ENCODE measurements at places on chromosomes 2 and 18.

- no peak for DNase-seq
Measured at GRCh38 chr2:15334644-15335326, 226.3 kb downstream of the NBAS start.

- no peak for DNase-seq
Measured at GRCh38 chr2:31411771-31412170, 2.8 kb downstream of the XDH start.

- DNase-seq, result no peak
Measured at GRCh38 chr2:108870069-108870644, 83.6 kb downstream of the CCDC138 start.

GRCh38 chr18:49021433-49022129, 70.8 kb upstream of the SMAD7 start:
- DNase-seq, result peak; percentile 43

GRCh38 chr2:64504774-64505720, 19.1 kb upstream of the AFTPH start:
- no peak for DNase-seq

- DNase-seq, result no peak
Measured at GRCh38 chr18:10878703-10879102, 270.7 kb downstream of the PIEZO2 start.

GRCh38 chr18:63120620-63121019, 198.9 kb downstream of the BCL2 start:
- no peak for DNase-seq

DNA sequence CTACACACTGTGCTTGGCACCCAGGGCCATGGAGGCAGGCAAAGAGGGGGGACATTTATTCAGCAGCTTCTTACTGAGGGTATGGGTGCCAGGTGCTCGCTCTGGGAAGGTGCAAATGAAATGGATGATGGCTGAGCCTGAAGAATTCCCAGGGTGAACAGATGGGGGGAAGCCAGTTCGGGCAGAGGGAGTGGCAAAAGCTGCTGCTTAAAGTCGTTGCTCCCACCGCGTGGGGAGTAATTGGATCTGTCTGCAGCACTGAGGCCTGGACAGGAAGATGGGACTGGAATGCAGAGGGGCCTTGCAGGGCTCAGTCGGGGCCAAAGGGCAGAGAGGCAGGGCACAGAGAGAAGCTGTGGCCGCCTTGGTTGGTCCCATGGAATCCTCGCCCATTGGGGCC, 51.2 kb downstream of the NEDD4L start:
- DNase-seq, result no peak

GRCh38 chr18:75376004-75376403, 51.5 kb downstream of the SMIM21 start:
- no peak for DNase-seq

- DNase-seq, result no peak
Measured at GRCh38 chr2:195603998-195604397, 53.0 kb upstream of the SLC39A10 start.

DNA sequence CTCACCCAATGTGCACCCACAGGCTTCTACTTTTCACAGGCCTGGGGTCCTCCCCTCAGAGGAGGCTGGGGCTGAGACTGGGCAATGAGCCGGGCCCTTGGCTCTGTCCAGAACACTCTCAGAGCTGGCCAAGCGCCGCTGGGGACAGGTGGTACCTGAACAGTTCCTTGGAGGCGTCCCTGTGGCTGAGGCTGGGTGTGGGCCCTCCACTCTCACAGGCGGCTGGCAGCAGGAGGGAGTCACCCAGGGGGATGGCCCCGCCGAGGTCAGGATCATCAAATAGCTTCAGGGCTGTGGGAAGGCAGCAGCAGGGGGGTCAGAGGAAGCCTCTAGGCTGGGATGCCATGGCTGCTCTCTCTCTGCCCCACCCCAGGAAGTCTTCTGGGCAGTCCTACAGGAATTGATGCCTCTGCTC, 27.1 kb downstream of the HS1BP3 start:
- DNase-seq, result no peak

DNA sequence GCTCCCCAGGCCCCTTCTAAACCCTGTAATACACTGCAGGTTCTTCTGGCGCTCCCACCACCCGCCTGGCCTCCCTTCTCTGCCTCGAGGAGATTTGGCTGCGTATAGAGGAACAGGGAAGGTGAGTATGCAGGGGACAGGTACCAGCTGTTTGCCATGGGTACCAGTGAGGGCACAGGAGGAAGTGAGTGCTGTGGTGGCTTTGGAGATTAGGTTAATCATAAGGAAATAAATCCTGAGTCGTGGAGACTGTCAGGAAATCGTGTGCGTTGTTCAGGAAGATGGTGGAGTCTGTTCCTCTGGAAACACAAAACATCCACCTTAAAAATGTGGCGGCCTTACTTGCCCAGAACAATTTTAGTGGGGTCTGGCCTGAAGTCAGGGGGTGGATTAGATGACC, 230.4 kb downstream of the FAM210A start:
- DNase-seq, result no peak

- DNase-seq, result no peak
Measured at GRCh38 chr2:29317801-29318485, 202.7 kb downstream of the CLIP4 start.

DNA sequence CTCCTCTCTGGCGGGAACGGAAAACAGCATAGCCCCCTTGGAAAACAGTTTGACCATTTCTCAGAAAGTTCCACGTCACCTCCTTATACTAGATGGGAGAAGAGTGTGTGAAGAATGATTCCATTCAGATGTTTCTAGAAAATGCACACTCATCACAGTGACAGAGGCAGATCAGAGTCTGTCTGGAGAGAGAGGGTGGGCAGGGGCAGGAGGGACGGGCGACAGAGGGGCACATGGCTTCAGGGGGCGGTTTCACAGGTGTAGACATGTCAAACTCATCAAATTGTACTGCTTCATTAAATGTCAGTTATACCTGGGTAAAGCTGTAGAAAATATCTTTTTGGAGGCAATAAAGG, 88.8 kb upstream of the TAF1B start:
- DNase-seq, result no peak

- no peak for DNase-seq
Measured at GRCh38 chr2:117977696-117978095, 36.2 kb downstream of the CCDC93 start.

DNA sequence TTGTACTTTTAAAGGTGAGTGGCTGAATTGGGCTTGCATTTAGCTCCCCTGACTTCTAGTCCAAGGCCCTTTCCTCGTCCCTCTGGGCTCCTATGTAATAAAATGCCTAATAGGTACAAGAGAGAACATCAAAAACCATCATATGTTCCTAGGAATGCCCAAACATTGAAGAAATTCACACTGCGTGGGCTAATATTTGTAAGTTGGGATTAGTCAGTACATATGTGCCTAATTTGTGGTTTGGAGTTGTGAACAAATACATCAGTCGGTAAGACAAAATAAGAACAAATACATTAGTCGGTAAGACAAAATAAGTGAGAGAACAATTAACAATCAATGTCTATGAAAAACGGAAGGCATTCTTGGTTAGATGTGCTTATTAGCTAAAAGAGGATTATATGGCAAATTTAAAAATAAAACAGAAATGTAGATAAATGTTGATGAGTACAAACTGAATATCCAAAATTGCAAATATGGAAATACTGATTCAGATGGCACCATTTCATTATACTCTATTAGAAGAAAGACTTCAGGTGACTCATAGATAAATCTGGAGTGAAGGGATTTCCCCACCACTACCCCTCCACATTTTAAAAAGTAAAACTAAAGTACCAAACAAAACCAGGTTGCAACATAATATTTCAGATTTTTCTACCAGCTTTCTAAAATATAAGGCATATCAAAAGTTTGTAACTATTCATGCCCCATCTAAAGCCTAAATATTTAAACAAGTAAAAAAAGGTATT, 325.4 kb downstream of the ZEB2 start:
- no peak for DNase-seq

DNA sequence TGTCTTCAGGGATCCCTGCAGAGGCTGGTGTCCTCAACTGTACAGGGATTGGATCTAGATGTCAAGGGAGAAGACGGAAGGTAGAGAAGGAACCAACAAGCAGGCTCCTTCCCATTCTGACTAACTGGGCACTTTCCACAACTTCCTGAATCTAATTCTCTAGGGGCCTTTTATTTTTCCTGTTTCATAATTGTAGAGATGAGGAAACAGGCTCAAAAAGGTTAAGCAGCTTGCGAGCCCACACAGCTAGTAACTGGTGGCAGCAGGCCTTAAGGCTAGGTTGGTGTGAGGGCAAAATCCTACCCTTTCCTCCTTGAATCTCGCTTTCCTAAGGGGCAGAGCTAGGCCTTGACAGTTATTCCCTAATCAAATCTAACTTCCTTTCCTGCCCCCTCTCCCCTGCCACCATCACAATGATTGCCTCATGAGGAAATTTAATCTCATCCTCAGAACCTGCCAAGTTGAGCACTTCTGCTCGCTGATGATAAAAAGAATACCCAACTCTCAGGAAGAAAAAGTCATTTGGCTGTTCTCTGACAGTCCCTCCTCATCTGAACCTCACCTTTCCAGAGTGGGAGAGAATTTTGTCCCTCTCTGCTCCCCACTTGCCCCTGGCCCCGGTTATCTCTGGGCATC, 35.7 kb upstream of the POLE4 start:
- no peak for DNase-seq

DNA sequence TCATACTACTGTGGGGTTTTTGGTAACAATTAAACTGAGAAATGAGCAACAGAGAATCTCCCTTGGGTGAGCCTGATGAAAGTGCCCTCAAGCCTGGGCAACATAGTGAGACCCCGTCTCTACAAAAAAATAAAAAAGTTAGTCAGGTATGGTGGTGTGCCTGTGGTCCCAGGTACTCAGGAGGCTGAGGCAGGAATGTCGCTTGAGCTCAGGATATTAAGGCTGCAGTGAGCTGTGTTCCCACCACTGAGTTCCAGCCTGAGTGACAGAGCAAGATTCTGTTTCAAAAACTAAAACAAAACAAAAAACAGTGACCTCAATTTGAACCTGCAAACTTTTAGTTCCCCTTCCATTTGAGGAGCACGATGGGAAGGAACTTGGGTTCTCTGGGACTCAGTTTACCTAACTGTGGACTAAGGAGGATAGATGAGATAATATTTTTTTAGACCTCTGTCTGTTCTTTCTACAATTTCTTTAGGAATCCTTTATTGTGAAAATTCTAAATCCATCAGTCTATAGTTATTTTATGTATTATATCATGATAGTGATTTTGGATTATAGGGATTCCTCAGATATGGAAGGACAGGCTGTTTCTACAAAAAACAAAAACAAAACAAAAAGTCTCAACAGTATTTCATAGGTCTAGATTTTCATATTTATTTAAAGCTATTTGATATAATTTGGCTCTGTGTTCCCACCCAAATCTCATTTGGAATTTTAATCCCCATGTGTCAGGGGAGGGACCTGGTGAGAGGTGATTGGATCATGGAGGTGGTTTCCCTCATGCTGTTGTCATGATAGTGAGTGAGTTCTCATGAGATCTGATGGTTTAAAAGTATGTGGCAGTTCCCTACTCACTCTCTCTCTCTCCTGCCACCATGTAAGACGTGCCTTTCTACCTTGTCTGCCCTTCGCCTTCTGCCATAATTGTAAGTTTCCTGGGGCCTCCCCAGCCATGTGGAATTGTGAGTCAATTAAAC, 178.6 kb downstream of the MYCN start:
- no peak for DNase-seq

DNA sequence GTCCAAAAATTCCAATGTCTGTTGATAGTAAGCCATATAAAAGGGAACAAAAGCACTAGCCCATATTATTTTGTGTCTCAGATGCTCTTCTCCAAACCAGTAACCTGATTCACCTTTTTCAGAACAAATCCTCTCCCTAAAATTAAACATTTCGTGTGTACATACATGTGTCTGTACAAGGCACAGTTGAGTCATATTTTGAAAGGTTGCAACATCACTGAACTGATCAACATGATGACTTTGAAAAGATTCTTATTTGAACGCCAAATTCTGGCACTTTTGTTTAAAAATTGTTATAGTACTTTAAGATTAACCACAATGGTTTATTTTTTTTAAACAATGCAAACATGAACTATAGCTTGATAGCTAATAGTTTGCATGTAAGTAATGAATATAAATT, 102.5 kb downstream of the RIT2 start:
- DNase-seq, result no peak

DNA sequence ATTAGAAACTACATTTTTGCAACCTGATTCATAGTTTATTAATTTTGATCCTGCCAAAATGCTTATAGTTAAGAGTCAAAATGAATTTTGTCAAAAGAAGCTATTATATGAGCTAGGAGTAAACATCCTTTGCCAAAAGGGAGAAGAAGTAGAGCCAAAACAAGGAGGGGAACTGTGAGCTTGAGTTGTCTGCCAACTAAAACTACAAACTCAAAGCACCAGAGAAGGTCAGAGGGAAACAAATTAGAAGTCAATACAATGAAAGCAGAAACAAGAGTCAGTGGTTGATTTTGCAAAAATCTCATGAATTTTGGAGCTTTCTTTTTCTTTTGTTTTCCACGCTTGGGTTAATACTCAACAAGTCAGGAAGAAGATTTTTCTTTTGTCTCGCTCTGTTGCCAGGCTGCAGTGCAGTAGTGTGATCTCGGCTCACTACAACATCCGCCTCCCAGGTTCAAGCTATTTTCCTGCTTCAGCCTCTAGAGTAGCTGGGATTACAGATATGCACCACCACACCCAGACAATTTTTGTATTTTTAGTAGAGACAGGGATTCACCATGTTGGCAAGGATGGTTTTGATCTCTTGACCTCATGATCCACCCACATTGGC, 508.5 kb downstream of the RIT2 start:
- no peak for DNase-seq

GRCh38 chr2:63846487-63846886, 4.8 kb downstream of the UGP2 start:
- DNase-seq, result no peak

- DNase-seq, result no peak
Measured at GRCh38 chr18:54822872-54823845, 5.1 kb upstream of the RAB27B start.

GRCh38 chr2:240786355-240786841, 33.6 kb downstream of the KIF1A start:
- no peak for DNase-seq

GRCh38 chr18:79944126-79944731, 7.2 kb downstream of the SLC66A2 start:
- DNase-seq, result no peak

DNA sequence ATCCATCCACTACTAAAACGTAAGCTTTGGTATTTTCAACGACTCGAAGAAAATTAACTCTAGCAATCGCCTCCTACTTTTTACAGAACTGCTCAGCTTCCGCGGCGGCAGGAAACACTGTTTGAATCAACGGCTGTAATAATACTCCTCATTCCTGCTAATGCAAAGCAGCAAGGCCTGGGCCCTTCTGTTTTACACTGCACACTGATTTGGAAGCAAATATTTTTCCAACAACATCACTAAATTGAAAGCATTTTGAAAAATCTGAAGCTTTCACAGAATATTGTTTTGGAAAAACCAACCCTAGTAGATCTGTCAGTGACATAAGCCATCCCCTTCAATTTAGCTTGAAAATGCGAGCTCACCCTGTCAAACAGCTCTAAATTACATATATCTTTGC, 261.2 kb downstream of the TXNL1 start:
- DNase-seq, result peak; percentile 40

GRCh38 chr2:1780693-1781092, 36.4 kb upstream of the PXDN start:
- DNase-seq, result no peak

- DNase-seq, result no peak
Measured at GRCh38 chr18:77032181-77032701, 100.3 kb downstream of the MBP start.

GRCh38 chr18:67730886-67731285, 214.4 kb upstream of the DSEL start:
- no peak for DNase-seq

Data from right cardiac atrium (tissue), 5 donors.